ENCODE measurements at places on chromosomes 11 and 22. TPM values are rescaled to one million over a fixed set of nuclear protein-coding genes. Genes with fewer than 3 reads are reported as not detected.

GRCh38 chr11:62882431-62882749, 1.7 kb downstream of the SLC3A2 start:
- no peak for DNase-seq

- no peak for DNase-seq
Observed at GRCh38 chr11:61118406-61118805, 16.1 kb downstream of the CD5 start.

DNA sequence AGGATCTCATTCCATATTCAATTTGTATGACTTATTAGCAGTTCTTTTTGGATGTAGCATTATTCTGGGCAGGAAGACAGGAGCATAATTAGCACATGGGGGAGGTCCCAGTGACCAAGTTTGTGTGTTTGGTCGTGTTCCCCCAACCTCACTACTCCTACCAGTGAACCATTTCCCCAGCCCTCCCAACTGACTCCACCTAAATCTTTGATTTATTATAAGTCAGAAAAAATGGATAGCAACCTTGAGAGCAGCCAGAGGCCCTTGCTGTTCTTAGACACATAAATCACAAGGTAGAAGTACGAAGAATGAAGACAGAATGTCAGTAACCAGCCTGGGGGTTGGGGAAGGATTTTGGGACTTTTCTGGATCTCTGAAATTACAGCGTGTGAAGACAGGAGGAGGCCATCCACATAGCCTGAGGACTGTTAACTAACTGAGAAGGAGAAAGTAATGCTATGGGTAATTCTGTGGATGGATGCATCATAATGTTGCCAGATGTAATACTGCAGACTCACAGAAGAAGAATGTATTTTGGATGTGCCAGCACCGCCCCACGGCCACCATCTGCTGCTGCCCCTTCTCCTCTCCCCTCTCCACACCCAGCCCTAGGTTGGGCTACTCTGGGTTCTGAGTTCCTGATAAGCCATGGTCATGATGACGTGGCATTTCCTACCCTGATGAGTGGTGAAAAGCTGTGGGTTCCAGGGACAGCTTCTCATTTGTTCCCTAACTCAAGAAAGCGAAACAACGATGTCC, 124.3 kb upstream of the TTC12 start:
- no peak for DNase-seq

GRCh38 chr22:35840302-35840739, 122.6 kb downstream of the APOL5 start:
- peak; percentile 3 for DNase-seq

DNA sequence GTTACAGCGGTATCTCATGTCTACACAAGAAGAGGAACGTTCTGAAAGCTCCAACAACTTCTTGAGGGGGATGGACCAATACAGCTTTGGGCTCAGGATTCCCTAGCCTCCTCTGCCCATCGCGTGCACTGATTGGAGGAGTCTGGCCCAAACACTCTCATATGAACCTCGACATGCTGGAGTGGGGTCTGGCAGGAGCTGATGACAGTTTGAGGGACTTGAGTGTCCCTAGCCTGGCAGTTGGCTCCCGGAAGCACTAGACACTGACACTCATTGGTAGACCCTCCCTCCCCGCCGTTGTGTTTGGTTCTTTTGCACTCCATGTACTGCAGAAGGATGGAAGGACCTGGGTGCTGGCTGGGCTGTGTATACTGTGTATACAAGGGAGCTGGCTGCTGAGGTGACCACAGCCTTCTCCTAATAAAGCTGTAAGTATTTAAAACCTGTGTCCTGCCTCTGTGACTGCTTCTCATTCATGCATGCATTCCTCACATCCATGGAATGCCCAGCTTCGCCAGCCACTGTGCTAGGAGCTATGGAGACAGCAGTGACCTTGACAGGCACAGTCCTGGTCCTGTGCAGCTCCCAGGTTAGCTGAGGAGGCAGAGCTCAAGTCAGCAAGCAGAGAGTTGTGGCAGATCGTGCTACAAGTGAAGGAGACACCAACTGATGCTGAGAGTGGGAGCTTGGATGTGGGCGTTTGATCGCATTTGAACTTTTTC, 27.9 kb downstream of the ADAMTS15 start:
- no peak for DNase-seq

GRCh38 chr11:20037396-20038153, 122.7 kb downstream of the DBX1 start:
- DNase-seq: no peak

The HPX gene
- 1.8 TPM for total RNA-seq

DNA sequence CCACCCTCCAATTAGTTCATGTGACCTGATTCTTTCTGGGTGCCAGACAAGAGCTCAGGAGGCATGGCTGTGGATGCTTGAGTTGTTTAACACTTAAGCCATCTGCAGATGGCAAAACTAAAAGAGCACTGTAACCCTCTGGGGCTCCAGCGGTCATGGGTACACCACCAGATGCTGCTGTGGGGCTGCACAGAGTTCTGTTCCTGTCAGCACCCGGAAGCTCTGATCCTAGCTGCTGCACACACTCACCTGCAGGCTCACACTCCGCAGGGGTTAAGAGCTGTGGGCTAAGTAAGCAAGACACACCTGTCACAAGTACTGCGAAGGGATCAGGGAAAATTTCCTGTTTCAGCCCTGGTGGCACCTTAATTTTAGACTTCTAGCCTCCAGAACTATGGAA, 307.8 kb downstream of the C11orf87 start:
- DNase-seq: no peak

DNA sequence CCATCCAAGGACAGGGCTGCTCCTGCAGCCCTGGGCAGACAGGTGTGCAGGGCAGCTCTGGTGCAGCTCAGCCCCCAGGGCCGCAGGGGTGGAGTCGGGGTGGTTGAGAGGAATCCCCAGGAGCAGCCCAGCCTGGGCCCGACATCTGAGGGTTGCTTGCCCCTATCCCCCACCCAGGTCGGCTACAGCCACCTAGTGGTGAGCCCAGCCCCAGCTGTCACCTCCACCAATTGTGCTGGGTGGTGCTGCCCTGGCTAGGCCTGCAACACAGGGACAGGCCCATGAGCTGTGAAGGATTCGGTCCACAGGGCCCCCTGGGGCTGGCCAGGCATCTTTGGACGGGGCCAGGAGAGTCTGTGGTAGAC, 29.6 kb downstream of the RTN4R start:
- DNase-seq: peak; percentile 28

DNA sequence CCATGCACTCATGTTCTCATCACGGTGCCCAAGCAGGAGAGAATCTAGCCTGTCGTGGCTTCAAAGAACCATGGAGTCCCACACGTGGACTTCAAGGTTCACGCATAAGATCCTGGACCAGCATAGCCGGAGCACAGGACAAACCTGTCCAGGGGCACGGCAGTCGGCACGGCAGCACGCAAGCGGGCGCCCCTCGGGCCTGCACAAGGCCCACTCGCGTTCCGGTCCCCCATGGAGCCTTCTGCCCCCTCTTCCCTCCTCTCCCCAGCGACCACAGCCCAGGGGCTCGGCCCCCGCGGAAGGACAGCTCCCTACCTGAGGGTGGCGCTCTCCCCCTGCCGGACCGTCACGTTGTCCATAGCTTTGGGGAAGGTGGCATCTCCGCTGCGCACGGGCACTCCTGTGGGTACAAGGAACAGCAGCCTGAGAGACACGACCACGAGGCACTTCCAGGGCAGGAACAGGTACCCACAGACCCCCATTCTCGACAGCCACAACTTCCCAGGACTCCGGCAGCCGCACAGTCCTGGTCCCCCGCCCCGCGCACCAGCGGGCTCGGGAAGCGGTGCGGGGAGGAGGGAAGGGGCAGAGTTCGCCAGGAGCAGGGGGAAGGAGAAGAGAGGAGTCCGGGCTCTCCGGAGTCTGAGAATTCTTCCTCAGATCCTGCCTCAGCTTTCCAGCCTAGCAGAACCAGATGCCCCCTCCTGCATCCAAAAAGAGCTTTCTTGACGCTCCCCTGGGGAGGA, 589.5 kb downstream of the OPCML start:
- no peak for DNase-seq

GRCh38 chr11:5420993-5421392, 918 bp upstream of the OR51Q1 start:
- DNase-seq: no peak

GRCh38 chr11:133718238-133718637, 127.1 kb downstream of the SPATA19 start:
- DNase-seq: no peak

DNA sequence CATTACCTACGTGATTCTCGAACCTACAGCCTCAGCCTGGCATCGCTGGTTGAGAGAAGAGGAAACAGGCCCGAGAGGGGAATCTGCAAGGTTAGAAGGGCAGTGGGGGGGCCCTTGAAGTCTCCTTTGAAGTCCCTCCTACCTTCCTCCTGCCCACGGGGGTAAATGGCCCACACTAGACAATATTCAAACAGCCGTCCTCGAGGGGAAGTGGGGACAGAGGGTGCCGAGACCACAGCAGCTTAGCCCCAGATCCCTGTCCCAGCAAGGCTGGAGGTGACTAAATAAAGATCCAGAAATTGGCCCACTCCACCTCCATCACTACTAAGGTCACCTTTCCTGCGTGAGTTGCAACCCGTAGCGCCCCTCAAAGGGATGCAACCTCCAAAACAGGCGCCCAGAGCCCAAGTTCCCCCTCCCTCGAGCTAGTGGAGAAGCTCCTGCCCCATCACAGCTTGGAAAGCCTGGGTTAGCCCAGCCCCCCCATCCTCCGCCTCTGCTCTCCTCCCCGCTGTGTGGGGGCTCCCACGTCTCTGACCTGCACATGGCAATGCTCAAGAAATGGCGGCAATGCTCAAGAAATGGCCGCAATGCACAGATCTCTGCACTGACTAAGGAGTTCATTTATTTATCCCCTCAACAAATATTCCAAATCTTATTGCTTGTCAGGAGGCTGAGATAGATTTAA, 788 bp upstream of the RASL10A start:
- DNase-seq: no peak

GRCh38 chr11:78037056-78037455, 14.0 kb upstream of the KCTD14 start:
- no peak for DNase-seq

The SMC1B gene
- total RNA-seq: 0.11 TPM

The LRRC56 gene
- total RNA-seq: 3.6 TPM

The SPON1 gene
- total RNA-seq: 20.8 TPM

- no peak for DNase-seq
Observed at GRCh38 chr11:32390712-32391111, 44.6 kb downstream of the WT1 start.

DNA sequence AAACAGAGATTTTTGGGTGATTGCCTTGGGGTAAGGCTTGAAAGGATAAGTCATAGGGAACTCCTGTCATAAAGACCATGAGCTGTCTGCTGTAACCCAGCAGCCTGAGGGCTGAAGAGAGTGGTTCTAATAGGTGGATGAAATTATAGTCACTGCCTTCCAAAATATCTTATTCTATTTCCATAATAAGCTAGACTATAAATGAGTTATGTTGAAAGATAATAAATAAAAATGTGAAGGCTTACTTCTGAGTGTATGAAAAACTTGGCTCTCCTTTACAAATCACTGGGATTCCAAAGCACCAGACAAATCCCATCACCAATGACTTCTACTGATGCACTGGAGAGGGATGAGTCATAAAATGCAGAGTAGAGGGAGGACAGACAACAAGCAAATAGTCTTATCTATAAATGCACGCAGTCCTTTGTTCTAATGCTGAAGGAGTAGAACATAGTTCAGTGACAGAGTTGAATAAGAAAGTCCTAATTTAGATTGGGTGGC, 775.0 kb upstream of the LRRC4C start:
- DNase-seq: no peak

DNA sequence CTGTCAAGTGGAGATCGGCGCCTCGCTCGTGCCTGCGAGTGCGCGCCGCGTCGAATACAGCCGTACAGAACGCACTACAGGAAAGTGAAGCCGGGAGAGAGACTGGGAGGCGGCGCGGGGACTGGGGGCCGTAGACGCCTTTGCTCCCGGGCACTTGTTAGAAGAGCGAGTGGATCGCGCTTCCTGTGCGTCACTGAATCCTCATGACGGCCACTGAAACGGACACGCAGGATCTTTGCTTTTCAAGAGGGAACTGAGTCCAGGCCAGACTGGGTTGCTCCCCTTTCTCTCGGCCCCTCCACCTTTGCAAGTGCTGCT, 314 bp downstream of the RIC8A start:
- no peak for DNase-seq

GRCh38 chr11:96486890-96487611, 97.2 kb downstream of the JRKL start:
- no peak for DNase-seq

DNA sequence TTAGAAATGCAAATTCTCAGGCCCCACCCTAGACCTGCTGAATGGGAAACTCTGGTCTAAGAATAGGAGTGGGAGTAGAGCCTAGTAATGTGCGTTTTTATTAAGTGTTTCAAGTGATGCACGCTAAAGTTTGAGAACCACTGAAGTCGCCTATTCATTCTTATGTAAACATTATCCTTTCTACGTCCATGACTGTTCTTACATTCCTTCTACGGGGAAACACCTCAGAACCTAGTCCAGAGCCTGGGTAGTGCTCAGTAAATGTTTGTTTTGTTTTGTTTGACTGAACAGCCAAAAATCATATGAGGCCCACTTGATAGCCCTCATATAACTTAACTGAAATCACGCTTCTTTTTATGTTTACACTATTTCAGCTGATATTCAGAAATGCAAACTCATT, 29.8 kb downstream of the VSIG10L2 start:
- DNase-seq: no peak

The OR52N4 gene
- total RNA-seq: 1.0 TPM

The RPS19BP1 gene
- 62.9 TPM for total RNA-seq

The TRIM66 gene
- total RNA-seq: 28.9 TPM

DNA sequence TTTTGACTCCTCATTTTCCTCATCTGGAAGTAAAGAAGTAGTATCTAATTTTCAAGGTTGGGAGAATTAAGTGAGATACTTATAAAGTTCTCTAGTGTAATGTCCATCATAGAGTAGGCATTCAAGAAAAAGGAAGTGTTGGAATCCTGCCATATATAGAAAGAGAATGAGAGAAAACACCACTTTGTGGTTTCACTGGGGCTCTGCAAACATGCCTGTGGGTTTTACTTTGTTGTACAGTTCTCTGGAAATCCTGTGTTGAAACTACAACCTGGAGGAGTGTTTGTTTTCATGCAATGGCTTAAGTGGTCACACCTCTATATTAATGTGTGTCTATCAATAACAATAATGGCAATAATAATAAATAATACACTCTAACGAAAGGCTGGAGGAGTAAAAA, 741.7 kb downstream of the NELL1 start:
- no peak for DNase-seq

- DNase-seq: no peak
Observed at GRCh38 chr11:61756147-61756451, 3.7 kb downstream of the MYRF start.

The CASP1 gene
- 141 TPM for total RNA-seq

DNA sequence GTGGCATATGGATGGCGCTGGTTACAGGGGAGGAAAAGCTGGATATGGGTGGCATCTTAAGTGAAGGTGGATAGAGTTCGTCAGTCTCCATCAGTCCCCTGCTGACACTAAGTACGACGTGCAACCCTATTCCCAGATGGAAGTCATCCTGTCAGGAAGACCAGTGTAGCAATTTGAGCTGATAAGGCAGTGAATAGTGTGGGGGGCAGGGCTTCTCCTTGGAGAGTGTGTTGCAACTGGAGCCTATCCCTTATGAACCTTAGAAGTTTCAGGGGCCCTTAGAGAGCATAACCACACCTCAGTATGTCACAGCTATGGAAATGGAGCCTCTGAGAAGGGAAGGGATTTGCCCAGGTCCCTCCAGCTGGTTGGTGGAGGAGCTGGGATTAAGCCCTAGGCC, 36.1 kb upstream of the ANKK1 start:
- DNase-seq: no peak
